ENCODE measurements at places on chromosomes 11 and 22.

GRCh38 chr22:44389181-44389580, 76.4 kb upstream of the SHISAL1 start:
- no peak overlapping the region for H3K27ac ChIP-seq
- DNase-seq: no peak

DNA sequence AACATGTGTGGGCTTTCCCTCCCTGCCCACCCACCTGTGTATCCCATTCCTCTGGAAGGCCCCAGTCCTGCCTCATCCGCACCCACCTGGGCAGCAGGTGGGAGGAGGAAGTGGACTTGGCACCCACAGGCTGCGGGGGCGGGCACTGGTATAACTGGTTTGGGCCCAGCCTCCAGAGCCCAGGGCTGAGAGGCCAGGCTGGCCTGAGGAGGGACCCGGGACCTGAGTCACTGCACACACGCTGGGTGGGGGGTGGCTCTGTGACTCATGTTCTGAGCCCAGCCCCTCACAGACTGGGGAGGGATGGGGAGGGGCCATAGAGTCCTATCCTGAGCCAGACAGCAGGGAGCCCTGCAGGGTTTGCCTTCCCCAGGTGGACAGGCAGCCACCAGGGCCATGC, 16.7 kb downstream of the PHLDA2 start:
- no peaks in the 10 kb centered on the region for H3K36me3 ChIP-seq
- H3K4me3 ChIP-seq: no peak overlapping the region
- H3K27me3 ChIP-seq: no peaks in the 10 kb centered on the region

DNA sequence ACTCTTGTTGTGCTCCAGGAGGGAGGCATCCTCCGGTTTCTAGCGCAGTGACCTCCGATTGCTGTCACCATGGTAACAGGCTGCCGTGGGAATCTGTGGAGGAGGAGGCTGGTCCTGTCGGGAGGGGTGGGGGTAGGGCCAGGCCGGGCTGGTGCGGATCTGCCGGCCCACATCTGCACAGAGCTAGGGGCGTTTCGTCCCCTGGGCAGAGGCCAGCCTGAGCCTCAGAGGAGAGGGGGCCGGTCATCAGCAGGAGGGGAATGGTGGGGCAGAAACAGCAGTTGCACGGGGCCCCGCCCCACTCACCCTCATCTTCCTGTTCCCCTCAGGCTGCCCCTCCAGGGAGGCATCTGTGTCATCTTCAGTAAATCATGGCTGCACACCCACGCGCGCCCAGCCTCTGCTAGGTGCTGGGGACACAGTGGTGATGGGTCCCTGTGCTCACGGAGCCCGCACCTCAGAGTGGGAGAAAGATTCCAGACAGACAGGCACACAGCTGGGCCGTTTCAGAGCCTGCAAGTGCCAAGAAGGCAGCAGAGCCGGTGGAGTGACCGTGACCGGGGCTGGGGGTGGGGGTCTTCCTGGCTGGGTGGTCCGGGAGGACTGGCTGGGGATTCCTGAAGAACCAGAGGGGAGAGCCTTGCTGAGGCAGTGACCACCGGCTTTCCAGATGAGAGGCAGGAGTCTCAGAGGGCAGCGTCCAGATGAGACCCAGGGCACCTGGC, 120.5 kb downstream of the CACNA1I start:
- no peak overlapping the region for H3K27ac ChIP-seq
- H3K36me3 ChIP-seq: no peaks in the 10 kb centered on the region
- no peaks in the 10 kb centered on the region for H3K27me3 ChIP-seq
- DNase-seq: peak; percentile 89
- no peak overlapping the region for H3K4me3 ChIP-seq
- peaks cover 21% of the 10 kb centered on the region for H3K4me1 ChIP-seq

DNA sequence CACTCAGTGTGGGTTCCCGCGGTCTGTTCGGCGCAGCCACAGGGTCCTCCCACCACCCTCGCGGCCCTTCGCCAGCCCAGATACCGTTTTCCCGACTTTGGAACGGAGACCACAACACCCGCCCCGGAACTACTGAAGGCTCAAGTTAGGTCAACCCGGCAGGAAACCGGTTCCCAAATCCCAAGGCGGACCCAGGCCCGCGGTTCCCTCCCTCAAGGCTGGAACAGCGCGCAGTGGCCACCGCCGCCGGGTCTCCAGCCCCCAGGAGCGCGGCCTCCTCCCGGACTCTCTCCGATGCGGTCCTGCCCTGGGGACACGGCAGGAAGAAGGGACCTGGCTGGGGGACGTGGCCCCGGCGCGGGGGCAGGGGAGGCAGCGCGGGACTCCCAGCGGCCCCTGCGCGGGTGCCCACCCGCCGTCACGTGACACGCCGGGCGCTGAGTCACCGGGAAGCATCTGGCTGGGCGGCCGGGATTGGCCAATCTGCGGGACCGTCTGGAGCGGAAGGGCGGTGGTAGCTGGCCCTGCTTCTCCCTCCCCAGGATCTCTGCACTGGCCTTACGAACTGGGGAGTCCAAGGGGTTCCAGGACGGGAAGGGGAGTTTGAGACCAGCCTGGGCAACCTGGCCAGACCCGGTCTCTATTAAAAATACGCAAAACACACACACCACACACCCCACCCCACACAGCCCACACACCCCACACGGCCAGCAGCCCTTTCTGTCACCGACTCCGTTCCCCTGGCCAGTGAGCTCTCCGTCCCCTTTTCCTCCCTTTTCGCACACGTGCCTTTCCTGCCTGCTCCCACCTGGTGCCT, 21.5 kb upstream of the MALAT1 start:
- peak overlapping the region; percentile 87 for H3K27ac ChIP-seq
- H3K4me3 ChIP-seq: peak overlapping the region; percentile 60
- DNase-seq: peak; percentile 95

DNA sequence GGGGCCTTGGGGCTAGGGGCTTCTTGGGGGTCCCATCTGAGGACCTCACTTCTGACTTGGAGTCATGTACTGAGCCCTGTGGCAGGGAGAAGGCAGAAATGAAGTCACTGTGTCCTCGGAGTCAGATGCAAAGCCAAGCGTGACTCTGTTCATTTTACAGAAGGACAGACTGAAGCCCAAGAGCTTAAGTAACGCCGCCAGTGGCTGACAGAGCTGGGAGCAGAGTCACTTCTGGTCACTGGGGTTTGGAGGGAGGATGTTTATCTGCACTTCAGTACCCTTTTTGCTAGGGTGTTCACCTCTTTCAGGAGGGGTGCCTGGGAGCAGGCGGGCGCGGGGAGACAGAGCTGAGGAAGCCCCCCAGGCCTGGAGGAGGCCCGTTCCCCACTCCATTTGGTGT, 10.7 kb downstream of the CD6 start:
- H3K27ac ChIP-seq: no peak overlapping the region
- H3K27me3 ChIP-seq: no peaks in the 10 kb centered on the region
- no peaks in the 10 kb centered on the region for H3K4me1 ChIP-seq
- no peaks in the 10 kb centered on the region for H3K36me3 ChIP-seq
- H3K4me3 ChIP-seq: no peak overlapping the region

- H3K27ac ChIP-seq: no peak overlapping the region
- no peaks in the 10 kb centered on the region for H3K27me3 ChIP-seq
- H3K4me1 ChIP-seq: no peaks in the 10 kb centered on the region
- H3K36me3 ChIP-seq: no peaks in the 10 kb centered on the region
Observed at GRCh38 chr11:79403839-79404238, 37.0 kb downstream of the TENM4 start.

DNA sequence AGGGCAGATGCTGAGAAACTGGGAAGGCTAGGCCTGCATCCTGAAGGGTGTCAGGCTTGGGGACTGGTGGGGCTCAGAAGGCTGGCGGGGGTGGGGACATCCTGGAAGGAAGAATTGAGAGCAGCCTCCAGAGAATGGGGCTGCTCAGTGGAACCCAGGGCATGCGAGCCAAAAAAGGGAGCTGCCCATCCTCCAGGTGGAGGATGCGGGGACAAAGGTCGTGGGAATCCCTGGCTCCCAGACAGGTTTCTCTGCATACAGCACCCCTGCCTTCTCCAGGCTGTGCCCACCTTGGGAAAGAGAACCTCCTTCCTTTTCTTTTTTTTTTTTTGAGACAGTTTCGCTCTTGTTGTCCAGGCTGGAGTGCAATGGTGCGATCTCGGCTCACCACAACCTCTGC, 40.9 kb upstream of the ARFGAP3 start:
- no peak for DNase-seq
- H3K27me3 ChIP-seq: no peaks in the 10 kb centered on the region
- H3K4me3 ChIP-seq: no peak overlapping the region
- no peaks in the 10 kb centered on the region for H3K4me1 ChIP-seq

- H3K27ac ChIP-seq: no peak overlapping the region
- DNase-seq: no peak
- H3K4me3 ChIP-seq: no peak overlapping the region
- H3K27me3 ChIP-seq: no peaks in the 10 kb centered on the region
Observed at GRCh38 chr22:27107386-27107785, 450.0 kb downstream of the MIAT start.

GRCh38 chr11:120340529-120340928, 4.3 kb downstream of the ARHGEF12 start:
- no peak overlapping the region for H3K27ac ChIP-seq
- no peak overlapping the region for H3K4me3 ChIP-seq

DNA sequence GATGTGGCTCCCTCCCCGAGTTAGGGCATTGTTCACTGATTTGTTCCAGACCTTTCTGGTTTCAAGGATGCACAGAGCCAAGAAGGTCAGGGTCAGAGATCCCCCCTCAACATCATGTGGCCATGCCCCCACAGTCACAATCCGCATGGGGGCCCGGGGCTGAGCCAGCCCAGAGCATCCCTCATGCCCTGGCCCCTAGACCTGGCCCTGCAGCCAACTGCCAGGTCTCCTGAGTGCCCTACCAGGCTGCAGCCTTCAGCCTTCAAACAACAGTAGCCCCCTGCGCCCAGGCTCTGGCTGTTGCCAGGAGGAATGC, 142.4 kb downstream of the CRYBB2 start:
- no peaks in the 10 kb centered on the region for H3K4me1 ChIP-seq
- no peaks in the 10 kb centered on the region for H3K36me3 ChIP-seq
- DNase-seq: no peak
- H3K4me3 ChIP-seq: no peak overlapping the region
